ENCODE measurements at places on chromosomes 4 and X. TPM values are rescaled to one million over a fixed set of nuclear protein-coding genes. Genes with fewer than 3 reads are reported as not detected.

POU4F2 gene
- total RNA-seq, result not detected

BEX4 gene
- total RNA-seq, result 48.5 TPM

RASL11B gene
- 0.58 TPM for total RNA-seq

RRH gene
- total RNA-seq, result not detected

TMPRSS11A gene
- total RNA-seq, result not detected

SULT1E1 gene
- not detected for total RNA-seq

SMIM10L2A gene
- total RNA-seq, result 1.3 TPM

TEC gene
- total RNA-seq, result 0.24 TPM

REELD1 gene
- not detected for total RNA-seq

ADH4 gene
- total RNA-seq, result not detected

DIPK2B gene
- total RNA-seq, result 266 TPM

MAP7D3 gene
- total RNA-seq, result 29.6 TPM

NPY2R gene
- total RNA-seq, result not detected

RAB9B gene
- 1.5 TPM for total RNA-seq

OTUD6A gene
- total RNA-seq, result not detected

ARMCX2 gene
- total RNA-seq, result 56.6 TPM

ACSL4 gene
- 62.2 TPM for total RNA-seq

BBS12 gene
- total RNA-seq, result 2.5 TPM

VEGFD gene
- total RNA-seq, result not detected

BEX1 gene
- total RNA-seq, result 0.68 TPM

CAMK2D gene
- total RNA-seq, result 24.1 TPM

LNX1 gene
- total RNA-seq, result 1.6 TPM

OPHN1 gene
- total RNA-seq, result 2.9 TPM

FAM241A gene
- total RNA-seq, result 14.6 TPM

TEX13C gene
- not detected for total RNA-seq

APLN gene
- 1,492 TPM for total RNA-seq

F9 gene
- total RNA-seq, result not detected

MAGEE2 gene
- total RNA-seq, result not detected

DCAF4L1 gene
- not detected for total RNA-seq

ADH1A gene
- not detected for total RNA-seq

SRPK3 gene
- not detected for total RNA-seq

STK32B gene
- 29.0 TPM for total RNA-seq

PABPC5 gene
- total RNA-seq, result 0.58 TPM
